Effector CD4-positive, alpha-beta T cell (primary cell): ENCODE measurements at places on chromosomes 7 and 10.

GRCh38 chr7:5437348-5437892 is 13.8 kb upstream of the TNRC18 start:
- DNase-seq: no peak

GRCh38 chr10:44309939-44310761 is 74.7 kb downstream of the CXCL12 start:
- no peak for DNase-seq

GRCh38 chr10:61978965-61979364 is 77.5 kb downstream of the ARID5B start:
- DNase-seq: no peak

DNA sequence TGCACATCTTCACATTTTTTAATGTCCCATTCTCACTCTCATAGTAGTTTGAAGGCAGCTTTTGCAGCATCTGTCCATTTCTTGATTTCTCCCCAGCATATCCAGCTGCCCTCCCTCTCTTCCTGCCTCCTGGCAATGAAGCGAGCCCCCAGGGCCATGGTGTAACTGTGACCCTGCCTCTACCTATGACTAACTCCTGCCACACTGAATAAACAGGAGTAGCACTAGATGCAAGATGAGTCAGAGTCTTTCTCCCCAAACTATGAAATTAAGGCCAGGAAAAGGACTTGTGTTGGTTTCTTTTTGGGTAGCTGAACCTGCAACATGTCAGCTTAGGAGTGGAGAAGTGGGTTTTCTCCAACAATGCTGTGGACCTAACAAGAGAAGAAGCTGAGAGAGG is 329.0 kb downstream of the RNLS start:
- DNase-seq: no peak
